Activated CD4-positive, alpha-beta T cell treated with anti-CD3 and anti-CD28 coated beads for 1 hour (primary cell): ENCODE measurements at places on chromosomes 2 and 18.

GRCh38 chr18:76351961-76352581 lies 143.0 kb downstream of the ZNF516 start:
- no peak for DNase-seq

DNA sequence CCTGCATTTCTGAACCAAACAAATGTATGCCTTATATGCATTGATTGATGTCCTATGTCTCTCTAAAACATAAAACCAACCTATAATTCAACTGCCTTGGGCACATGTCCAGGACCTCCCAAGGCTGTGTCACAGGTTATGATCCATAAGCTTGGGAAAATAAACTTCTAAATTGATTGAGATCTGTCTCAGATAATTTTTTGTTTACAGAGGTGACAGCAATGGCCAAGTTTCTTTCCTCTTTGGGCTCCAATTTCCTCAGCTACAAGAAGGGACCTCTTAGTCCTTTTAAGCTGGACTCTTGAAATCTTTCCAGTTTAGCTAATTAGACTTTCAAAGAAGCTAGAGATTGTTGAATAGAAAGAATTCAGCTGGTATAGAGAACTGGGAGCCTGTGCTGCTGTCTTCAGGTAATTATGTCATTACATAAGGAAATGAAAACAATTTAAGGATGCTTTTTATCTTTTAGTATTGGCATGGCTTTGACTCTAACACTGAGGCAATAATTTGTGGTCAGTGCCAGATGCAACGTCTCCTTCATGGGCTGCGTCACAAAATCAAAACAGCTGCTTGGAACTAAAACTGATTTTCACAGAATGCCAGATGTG lies 412.1 kb upstream of the TRIB2 start:
- DNase-seq = no peak

GRCh38 chr2:220789961-220790360 lies 782.1 kb downstream of the EPHA4 start:
- no peak for DNase-seq

- DNase-seq = no peak
Observed at GRCh38 chr2:5664278-5664681, 27.9 kb upstream of the SOX11 start.

GRCh38 chr2:191675807-191676721 lies 1.9 kb upstream of the NABP1 start:
- peak; percentile 36 for DNase-seq

GRCh38 chr2:181643151-181643550 lies 13.8 kb downstream of the CERKL start:
- no peak for DNase-seq

GRCh38 chr2:232521959-232522622 lies 1.9 kb downstream of the PRSS56 start:
- DNase-seq = peak; percentile 53

- DNase-seq = no peak
Observed at GRCh38 chr2:133377021-133377481, 191.2 kb downstream of the NCKAP5 start.

DNA sequence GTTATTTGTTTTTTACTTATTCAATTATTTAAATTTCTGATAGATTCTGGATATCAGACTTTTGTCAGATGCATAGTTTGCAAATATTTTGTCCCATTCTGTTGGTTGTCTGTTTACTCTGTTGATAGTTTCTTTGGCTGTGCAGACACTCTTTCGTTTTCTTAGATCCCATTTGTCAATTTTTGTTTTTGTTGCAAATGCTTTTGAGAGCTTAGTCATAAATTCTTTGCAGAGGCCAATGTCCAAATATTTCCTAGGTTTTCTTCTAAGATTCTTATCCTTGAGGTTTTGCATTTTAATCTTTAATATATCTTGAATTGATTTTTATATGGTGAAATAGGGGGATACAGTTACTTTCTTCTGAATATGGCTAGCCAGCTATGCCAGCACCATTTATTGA lies 112.7 kb upstream of the SESTD1 start:
- DNase-seq = no peak

DNA sequence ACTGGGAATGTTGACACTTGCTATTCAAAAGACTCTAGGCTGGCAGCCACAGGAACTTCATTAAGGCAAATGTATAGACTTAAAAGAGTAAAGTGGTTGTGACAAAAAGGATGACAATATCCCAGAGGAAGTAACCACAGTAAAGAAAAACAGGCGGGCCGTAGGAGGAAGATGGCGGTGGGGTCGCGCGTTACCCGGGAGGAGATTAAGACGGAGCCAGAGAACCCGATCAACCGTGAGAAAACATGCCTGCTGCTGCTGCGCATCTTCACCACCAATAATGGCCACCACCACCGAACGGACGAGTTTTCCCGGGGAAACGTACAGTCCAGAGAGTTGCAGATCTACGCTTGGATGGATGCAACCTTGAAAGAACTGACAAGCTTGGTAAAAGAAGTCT lies 14.0 kb upstream of the NEUROD1 start:
- no peak for DNase-seq

- DNase-seq = no peak
Observed at GRCh38 chr18:45753286-45753685, 29.3 kb downstream of the SLC14A1 start.

- DNase-seq = no peak
Observed at GRCh38 chr2:73350035-73350691, 35.5 kb upstream of the ALMS1 start.

- DNase-seq = no peak
Observed at GRCh38 chr2:194332799-194333490, 1324.1 kb upstream of the SLC39A10 start.

DNA sequence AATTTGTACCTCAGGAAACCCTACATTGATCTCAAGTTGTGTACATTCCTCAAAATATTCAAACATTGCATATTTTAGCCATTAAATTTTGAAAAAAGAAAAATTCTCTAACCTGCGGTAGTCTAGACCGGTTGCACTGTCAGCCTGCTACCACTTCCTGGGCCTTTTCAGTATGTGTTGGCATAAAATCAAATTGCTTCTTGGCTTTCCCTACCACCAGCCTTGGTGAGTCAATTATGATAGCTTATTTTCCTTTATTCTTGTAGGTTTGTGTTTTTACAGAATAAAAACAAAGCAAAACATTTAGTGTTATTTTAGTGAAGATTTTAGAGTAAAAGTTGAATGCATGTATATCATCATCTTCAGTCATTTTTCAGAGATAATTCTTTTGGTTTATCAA lies 61.2 kb downstream of the FAM171B start:
- DNase-seq = no peak

GRCh38 chr2:143279672-143280071 lies 150.5 kb downstream of the ARHGAP15 start:
- DNase-seq = no peak

DNA sequence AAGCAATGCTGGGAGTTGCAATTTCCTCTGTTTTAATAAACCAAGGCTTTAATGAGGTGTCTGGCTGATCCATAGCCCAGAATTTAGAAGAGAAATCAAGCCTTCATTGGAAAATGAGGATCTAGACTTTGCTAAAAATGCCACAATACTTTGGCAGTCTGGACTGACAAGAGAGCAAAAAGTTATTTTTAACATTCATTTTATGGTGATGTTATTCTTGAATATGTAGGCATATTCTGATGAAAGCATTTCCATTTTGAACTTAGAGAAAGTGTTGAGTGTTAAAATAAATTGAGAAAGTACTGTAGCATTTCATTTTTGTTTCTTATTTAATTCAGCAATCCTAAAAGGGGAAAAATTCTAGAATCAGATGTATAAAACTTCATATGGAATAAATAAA lies 151.8 kb upstream of the HNMT start:
- DNase-seq = no peak

DNA sequence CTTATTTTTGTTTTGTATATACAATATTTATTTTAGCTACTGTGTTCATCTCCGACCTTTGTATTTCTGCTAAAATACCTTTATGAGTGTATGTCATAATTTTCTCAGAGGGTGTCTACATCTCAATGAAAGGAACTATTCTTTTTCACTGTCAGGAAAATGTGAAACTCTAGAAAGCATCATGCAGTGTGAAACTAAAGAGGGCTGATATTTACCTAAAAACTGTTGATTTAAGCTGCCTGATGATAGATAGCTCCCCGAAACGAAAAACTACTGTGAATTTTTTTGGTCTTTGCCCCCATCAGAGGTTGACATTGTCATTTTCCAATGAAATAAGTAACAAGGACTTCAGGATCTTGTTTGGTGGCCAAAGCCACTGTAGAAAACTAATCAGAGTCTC lies 38.8 kb downstream of the TMEM178A start:
- no peak for DNase-seq

DNA sequence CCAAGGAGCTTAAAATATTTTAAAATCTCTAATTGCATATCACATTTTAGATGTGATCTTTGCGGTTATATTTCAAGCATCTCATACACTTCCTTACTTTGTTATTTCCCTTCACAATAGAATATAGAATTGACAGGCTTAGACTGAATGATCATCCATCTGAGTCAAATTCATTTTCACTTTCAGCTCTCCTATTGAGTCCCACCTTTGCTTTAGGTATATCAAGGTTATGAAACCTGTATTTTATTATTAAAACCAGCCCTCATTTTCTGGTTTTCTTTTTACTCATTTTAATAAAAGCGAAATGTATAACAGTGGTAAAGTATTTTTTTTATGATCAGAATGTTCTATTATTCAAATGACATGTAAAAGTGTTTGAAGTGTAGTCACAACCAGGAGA lies 162.9 kb upstream of the KYNU start:
- DNase-seq = no peak

DNA sequence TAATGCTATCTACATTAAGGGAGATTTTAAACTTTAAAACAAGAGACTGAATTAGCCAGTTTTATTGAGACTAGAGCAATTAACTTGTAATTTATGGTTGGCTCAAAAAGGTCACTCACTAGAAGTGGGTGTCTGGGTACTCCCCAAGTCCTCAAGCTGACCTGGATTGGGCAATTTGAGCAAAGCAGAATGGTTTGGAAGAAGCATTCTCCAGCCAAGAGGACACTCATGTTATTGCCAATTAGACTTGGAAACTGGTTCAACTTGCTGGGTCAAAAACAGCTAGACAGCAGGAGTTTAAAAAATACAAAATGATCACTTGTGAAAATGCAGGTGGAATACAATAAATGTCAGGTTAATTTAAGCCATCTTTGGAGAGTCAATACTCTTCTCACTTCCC lies 29.5 kb upstream of the MYO1B start:
- no peak for DNase-seq

DNA sequence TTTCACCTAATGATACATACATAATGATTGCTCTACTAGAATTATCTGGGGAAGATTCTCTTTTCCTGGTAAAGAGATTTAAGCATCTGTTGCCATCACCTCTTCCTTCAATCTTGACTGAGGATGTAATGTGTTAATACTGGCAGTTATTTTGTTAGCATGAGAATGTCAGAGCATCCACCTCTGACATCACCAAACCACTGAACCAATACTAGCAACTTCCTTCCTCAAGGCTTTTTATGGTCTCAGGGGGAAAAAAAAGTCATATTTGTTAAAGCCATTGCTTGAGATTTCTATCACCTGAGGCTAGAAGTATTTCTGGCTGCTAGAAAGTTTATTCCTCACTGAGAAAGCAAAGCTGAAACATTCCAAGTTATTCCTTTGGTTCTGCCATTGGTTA lies 48.5 kb downstream of the DSEL start:
- no peak for DNase-seq

- no peak for DNase-seq
Observed at GRCh38 chr18:58645398-58645797, 16.5 kb upstream of the ALPK2 start.

DNA sequence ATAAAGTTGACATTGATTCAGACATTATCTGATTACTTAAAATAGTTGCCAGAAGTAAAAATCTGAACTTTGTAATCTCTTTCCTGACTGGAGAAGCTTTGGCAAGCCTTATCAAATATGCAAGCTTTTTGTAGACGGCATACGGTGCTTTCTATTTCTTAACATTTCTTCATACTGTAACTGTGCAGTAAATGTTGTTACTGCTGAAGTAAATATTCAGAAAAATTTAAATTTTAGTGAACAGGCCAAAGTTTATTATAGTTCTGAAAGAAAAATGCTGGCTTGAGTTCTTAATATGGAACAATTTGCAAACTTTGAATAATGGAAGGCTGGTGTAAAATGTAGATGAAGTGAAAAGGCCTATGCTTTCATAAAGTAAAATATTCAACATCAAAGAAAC lies 1.8 kb downstream of the TTN start:
- DNase-seq = no peak

DNA sequence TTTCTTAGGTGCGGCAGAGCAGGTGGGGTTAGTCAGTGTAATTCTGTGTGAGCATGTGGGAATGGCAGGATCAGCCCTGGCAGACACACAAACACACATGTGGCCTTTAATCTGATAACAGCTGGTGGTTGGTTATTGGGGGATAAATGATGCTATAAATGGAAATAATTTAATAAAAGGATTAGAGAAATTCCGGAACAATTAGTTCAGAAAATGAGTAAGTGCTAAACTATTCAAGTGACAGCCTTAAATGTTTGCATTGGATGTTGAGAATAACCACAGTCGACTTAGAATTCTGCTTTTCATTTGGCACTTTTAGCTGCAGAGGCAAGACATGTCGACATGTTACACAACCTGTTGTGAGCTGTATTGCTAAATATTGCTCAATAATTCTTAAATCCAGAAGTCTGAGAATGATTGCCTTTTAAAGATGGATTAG lies 7.2 kb downstream of the SMYD1 start:
- no peak for DNase-seq

GRCh38 chr2:126953483-126953882 lies 54.8 kb downstream of the TEX51 start:
- no peak for DNase-seq

GRCh38 chr2:134406736-134407135 lies 152.9 kb downstream of the MGAT5 start:
- no peak for DNase-seq

GRCh38 chr2:73994178-73994831 lies 9.6 kb downstream of the TET3 start:
- no peak for DNase-seq

DNA sequence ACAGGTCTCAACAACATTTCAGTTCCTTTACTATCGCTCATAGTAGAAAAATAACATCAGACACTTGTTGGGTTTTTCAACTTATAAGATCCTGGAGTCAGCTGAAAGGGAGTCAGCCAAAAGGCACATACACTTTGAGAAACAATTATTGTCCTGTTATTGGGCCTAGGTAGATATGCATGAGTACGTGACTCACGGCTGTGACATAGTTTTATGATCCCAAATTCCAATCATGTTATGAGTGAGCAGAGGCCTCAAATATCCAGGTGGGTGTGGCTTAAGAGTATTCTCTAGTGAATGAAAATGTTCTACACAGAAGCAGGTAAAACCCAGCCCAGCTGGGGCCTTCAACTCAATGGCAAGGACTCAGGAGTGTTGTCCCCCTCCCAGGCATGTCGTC lies 27.2 kb downstream of the SERPINB8 start:
- DNase-seq = no peak

DNA sequence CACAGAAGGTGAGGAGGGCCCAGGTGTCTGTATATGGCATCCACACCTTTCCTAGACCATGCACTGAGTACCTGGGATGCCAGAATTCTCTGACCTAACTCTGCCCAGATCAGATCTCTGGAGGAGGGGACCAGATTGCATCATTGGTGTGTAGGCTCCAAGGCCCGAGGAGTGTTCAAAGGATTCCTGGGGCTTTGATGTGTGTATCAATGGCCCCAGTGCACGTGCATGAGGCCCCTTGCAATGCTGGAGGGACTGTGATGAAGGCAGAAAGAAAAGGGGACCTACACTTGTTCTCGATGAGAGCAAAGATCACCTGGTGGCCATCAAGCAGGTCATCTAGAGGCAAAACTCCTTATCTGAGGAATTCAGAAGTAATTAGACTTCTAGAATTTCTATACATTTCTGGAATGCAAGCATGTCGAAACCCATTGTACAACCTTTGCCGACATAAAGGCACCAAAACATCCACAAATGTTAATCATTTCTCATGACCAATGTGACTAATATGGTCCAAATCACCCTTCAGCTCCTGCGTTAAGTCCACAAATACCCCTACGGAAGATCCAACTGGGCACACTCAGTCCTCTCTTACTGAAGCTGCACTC lies 123.5 kb downstream of the CHST9 start:
- no peak for DNase-seq
